ENCODE measurements at places on chromosomes 11 and 22. TPM values are rescaled to one million over a fixed set of nuclear protein-coding genes. Genes with fewer than 3 reads are reported as not detected.

- no peak for DNase-seq
These were observed 27.5 kb downstream of the A4GALT start for GRCh38 chr22:42693055-42693762.

- no peak for DNase-seq
These were observed at the start of gene HBD for GRCh38 chr11:5234381-5234834. Gene HBD, minus strand, starts transcription at chr11:5234483. Its CDS starts 50 bp downstream, at chr11:5234433.

The OR2D2 gene
- polyA plus RNA-seq, result 0.18 TPM

The SHANK2 gene
- polyA plus RNA-seq, result not detected

The IFITM10 gene
- 0.04 TPM for polyA plus RNA-seq

GRCh38 chr11:111691176-111691575 is 75.0 kb downstream of the PPP2R1B start:
- no peak for DNase-seq

The CAT gene
- 50.5 TPM for polyA plus RNA-seq

DNA sequence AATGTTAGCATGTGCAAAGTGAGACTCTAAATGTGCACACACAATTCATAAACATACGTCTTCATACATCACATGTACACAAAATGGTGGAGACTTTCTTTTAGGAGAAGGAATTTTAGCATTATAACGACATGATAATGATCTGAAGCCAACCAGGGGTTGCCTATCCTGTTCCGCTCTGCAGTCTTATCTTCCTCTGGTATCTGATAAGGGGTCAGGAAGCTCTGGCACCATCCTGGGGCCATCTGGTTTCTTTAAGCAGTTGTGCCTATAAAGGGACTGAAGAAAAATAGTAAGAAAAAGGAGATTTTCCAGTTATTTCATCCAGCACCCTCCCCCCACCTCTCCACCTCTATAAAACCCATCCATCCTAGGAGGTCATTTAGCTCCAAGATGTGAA is 5.8 kb upstream of the NUP50 start:
- DNase-seq, result no peak

GRCh38 chr11:9155930-9156329 is 64.5 kb upstream of the SCUBE2 start:
- no peak for DNase-seq

- DNase-seq, result no peak
These were observed 47.5 kb upstream of the SPATA19 start for GRCh38 chr11:133892584-133893380.

DNA sequence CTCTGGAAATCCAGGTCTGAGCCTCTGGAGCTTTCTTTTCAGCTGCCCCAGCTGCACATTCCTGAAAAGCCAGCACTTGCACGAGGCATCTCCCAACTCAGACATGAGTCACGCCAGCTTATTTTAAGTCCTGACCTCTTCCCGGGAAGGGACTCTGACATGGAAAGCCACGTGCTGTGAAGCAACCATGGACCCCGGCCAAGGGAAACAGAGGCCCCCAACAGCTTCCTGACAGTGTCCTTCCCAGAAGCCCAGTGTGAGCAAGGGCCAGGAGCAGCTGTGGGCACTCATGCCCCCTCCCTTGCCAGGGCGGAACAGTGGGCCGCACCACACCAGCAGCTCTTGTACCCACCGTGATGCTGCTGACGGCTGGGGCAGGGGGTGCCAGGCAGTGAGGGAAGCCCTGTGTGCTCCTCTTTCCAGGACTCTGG is 118.8 kb upstream of the CADM1 start:
- no peak for DNase-seq

DNA sequence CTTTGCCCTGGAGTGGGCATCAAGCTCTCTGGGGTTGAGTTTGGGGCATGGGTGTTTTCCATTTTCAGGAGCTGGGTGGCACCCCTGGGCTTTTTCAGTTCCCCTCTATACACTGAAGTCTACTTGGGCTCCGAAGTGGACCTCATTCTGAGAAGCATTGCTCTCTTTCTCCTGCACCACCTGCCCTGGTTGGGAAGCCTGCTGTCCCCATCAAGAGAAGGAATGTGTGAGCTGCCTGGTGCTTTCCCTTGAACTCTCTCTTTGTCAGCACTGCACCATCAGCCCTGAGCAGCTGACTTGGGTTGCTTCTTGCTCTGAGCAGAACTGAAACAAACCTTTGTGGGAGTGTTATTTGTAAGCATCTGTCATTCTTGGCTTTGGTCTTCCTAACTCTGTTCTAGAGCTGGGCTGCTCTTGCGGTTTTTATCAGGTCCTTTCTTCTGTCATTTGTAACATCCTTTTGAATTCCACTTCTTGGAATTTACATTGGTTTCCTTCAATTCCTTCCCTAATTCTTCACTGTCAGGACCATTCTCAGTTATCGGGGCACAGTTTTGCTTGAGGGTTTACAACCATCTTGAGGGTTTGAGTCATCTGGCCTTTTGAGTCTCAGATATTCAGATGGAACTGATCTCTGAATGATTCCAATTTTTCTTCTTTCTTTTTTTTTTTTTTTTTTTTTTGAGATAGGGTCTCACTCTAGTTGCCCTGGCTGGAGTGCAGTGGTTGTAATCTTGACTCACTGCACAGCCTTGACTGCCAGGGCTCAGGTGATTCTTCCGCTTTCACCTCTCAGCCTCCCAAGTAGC is 20.5 kb downstream of the UBE2L3 start:
- DNase-seq, result no peak
